Renal cortex interstitium (tissue), 15 donors: ENCODE measurements at places on chromosomes 7 and 10. TPM values are rescaled to one million over a fixed set of nuclear protein-coding genes. Genes with fewer than 3 reads are reported as not detected.

GRCh38 chr10:35480142-35480541 is 125.0 kb upstream of the GJD4 start:
- DNase-seq = no peak

DNA sequence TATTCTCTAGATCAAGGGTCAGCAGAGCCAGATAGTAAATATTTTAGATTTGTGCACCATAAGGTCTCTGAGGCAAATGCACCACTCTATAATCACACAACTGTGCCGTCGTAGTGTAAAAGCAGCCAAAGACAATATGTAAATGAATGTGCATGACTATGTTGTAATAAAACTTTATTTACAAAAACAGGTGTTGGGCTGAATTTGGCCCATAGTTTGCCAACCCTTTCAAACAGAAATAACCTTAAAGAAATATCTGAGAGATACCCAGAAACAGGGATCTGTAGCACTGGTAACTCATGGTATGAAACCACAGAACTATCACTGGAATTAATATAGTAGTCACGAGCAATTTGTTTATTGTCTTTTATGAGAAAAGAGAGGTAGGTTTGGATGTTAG is 86.0 kb downstream of the ARID5B start:
- DNase-seq = no peak

DNA sequence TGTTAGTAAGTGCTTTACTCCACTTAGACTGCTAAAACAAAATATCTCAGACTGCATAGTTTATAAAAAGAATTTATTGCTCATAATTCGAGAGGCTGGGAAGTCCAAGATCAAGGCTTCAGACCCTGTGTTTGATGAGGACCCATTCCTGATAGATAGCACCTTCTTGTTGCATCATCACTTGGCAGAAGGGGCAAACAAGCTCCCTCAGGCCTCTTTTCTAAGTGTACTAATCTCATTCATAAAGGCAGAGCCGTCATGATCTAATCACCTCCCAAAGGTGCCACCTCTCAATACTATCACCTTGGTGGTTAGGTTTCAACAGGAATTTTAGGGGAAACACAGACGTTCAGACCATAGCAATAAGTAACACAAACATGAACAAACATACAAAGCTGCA is 55.4 kb downstream of the CRPPA start:
- DNase-seq = no peak

DNA sequence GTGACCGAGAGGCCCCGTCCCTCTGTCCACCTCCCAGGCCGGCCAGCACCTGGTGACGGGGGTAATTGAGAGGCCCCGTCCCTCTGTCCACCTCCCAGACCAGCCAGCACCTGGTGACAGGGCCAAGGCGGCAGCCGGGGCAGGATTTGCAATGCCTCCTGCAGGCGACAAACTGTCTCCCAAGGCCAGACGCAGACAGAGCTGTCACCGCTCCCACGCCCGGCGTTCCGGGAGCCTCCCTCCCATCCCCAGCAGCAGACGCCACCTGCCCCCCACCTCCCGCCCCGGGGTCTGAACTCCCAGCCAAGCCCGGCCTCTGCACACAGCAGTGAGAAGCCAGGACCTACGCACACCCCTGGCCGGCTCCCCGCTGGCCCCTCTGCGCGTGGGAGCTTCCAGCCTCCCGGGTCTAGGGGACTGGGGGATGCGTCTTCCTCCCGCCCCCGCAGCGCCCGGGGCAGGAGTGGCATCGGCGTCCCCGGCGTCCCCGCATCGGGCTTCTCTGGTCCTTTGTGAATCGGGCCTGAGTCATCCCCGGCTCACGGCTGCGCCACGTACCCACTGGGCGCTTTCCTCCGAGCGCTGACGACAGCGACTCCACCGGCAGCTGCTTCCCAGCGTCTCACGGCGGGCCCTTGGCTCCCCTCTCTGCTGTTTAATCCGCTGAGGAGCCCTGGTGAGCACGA is 95.1 kb upstream of the DIP2C start:
- peak; percentile 37 for DNase-seq

- no peak for DNase-seq
Observed at GRCh38 chr10:107631876-107632275, 467.4 kb upstream of the SORCS1 start.

- no peak for DNase-seq
Observed at GRCh38 chr10:73262105-73262730, 9.8 kb upstream of the MRPS16 start.

GRCh38 chr7:83161899-83162401 is 734 bp downstream of the PCLO start:
- DNase-seq = no peak

DNA sequence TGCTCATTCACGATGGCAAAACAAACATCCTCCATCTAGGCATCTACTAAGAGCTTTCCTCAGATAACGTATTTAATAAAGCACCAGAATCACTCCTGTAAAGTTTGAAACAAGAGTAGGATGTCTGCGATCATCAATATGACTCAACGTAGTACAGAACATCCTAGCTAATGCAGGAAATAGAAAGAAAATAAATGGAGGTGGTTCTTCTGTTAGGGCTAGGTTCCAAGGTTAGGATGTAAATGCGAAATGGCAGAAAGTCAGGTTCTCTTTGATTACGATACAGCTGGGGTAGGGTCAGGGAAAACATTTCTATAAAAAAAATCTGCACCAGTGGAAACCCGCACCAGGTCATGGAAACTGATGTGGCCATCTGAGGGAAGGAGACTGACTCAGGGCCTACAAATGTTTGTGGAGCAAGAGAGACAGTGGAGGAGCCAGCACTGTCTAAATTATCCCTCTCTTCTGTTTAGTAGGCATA is 29.1 kb downstream of the CCDC6 start:
- DNase-seq = no peak

- no peak for DNase-seq
Observed at GRCh38 chr7:70374772-70375533, 757.0 kb upstream of the GALNT17 start.

GRCh38 chr10:97347317-97347716 is 12.8 kb upstream of the FRAT2 start:
- no peak for DNase-seq

DNA sequence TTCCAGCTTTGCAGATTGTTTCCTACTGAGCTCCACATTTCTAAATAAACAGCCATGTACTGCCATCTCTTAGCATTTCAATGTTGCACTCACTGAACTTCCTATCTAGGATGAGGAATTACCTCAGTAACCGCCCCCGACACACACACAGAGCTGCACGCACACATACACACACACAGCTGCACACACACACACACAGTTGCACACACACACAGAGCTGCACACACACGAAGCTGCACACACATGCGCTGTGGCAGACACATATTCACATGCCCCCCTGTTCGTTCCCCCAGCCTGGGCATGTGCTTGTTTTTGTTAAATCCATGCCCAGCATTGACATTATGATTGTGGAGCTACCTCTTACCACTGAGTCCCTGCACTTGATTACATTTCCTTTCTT is 39.6 kb upstream of the CNPY1 start:
- no peak for DNase-seq

GRCh38 chr10:63767138-63767801 is 246.1 kb downstream of the REEP3 start:
- DNase-seq = peak; percentile 17

- DNase-seq = no peak
Observed at GRCh38 chr7:42993038-42993437, 60.9 kb downstream of the MRPL32 start.

- no peak for DNase-seq
Observed at GRCh38 chr7:44310221-44310848, 15.1 kb downstream of the CAMK2B start.

DNA sequence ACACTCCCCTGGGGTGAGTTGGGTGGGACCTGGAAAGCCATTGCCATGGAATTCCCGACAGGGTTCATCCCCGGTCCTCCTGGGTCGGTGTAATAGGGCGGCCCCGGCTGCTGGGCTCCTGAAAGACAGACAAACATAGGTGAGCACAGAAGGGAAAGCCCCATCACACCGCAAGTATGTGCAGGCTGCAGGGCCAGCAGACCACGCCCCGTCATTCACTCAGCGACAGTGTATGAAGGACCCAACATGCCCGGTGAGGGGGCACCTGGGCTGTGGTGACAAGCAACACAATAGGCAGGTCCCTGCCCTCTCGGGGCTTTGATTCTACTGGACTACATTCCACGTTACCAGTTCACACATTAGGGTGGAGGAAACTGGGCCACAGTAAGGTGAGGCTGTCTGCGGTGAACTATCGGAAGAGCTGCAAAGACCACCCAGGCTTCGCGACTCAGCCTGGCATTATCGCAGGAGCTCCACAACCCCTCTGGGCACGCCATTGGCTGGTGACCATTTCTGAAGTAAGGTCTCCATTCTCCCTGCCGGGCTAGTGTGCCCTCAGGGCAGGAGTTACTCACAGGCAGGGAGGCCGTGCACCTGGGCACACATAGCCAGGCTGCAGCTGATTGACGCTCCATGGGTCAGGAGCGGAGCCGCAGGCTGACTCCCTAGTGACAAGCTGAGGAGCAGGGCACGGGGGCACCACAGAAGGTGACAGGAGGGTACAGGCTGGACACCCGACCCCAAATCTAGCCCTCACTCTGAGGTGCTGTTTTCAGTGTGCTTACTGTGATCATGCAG is 99.2 kb downstream of the VOPP1 start:
- DNase-seq = no peak

DNA sequence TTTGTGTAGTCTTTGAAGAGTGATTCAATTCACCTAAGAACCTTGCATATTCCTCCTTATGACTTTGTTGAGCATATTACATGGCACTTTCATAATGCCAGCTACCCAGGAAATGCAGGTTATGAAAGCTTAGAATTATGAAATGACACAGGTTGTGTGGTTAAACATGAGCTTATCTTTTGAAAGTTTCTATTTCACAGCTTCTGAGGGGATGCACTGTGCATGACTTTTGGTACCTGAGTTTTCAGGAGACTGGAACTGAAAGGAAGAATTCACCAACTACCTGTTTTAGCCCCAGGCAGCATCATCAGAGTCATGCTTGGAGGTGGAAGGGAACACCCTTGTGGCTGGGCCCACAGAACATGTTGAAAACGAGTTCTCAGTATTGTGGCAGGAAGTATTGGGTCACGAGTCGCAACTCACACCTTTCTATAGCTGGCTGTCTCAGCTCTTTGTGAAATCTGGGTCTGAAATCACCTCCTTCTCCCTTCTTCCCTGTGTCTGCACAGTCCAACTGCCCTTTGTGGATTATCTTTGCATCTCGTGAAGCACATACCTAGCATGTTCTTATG is 228.2 kb downstream of the PTEN start:
- DNase-seq = no peak

GRCh38 chr10:124966008-124966407 is 24.1 kb downstream of the ZRANB1 start:
- DNase-seq = no peak

DNA sequence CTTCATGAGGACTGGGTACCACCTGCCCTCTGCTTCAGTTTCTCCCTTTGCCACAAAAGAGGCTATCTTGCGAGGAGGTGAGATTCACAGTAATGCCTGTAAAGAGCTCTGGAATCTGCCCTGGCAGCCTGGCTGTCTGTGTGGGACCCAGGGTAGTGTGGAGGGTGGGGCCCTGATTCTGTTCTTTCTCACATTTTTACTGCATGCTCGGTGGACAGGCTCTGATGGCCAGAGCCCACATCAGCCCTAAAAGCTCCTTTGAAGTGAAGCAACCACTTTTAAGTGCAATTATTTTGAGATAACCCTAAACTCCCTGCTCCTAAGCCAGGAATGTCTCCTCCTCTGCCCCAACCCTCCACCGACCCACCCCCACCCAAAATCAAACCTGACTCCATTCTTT is 92.1 kb upstream of the PODXL start:
- no peak for DNase-seq

GRCh38 chr10:113552014-113552413 is 839 bp upstream of the HABP2 start:
- DNase-seq = no peak

DNA sequence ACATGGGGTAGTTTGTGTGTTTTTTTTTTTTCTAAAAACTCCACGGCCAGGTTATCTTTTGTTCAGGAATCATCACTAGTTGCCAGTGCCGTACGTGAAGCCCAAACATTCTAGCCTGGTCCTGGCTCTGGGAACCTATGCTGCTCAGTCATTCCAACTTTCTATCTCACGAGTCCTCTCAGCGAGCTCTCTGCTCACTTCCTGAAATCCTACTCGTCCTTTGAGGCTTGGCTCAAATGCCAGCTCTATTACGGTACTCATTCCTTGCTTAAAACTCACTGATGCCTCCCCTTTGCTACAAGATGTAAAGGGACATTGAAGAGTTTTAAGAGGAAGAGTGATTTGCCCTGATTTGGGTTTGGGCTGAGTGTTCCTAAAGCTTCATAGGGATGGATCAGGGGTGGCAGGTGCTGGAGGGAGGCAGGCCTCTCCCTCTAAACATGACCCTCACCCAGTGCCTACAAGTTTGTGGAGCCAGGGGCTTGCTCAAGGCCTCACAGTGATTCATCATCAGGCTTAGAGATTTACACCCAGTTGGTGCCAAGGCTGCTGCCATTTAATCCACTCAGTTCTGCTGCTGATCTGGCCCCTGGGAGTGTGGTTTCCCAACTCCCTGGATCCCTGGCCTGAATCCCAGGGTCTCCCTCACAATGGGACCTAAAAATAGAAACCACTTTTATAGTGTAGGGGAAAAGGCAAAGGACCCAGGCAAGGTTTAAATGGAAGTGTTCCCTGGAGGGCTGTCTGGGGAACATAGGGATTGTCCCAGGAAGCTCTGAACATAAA is 46.1 kb upstream of the R3HCC1L start:
- no peak for DNase-seq

GRCh38 chr10:122251459-122252255 is 19.4 kb upstream of the BTBD16 start:
- no peak for DNase-seq

DNA sequence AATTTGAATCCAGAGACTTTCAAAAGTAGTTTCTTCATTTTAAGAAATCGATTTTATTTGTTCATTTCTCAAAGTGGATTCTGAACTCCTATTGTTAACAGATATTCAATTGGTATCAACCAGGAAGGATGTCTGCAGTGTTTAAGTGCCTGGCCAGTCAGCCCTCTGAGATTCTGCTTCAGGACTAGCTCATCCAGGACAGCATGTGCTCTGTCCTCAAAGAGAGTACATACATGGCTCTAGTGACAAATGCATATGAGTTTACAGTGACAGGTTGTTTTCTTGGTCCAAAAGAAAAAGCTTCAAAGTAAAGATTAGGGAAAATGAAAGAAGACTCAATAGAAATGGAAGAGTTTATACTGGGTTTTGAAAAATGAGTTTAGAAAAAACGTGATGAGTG is 8.4 kb upstream of the PTN start:
- DNase-seq = no peak

GRCh38 chr10:5959581-5960069 is 17.7 kb downstream of the IL15RA start:
- no peak for DNase-seq

- DNase-seq = no peak
Observed at GRCh38 chr10:17961551-17962422, 10.1 kb downstream of the SLC39A12 start.

TRPV5 gene
- 0.72 TPM for polyA plus RNA-seq

CYP3A7 gene
- polyA plus RNA-seq = 0.30 TPM

ANKRD7 gene
- 3.2 TPM for polyA plus RNA-seq

DPCD gene
- polyA plus RNA-seq = 42.1 TPM

CYP3A4 gene
- 0.27 TPM for polyA plus RNA-seq

ZNF107 gene
- 10.5 TPM for polyA plus RNA-seq

MAGI2 gene
- 32.0 TPM for polyA plus RNA-seq

CPA4 gene
- polyA plus RNA-seq = 0.27 TPM

NXPH1 gene
- 0.12 TPM for polyA plus RNA-seq

LRRTM3 gene
- polyA plus RNA-seq = 3.9 TPM

LOXL4 gene
- polyA plus RNA-seq = 3.3 TPM

PRF1 gene
- 0.41 TPM for polyA plus RNA-seq

PAX4 gene
- polyA plus RNA-seq = not detected
